ENCODE measurements at places on chromosomes 2 and 18. TPM values are rescaled to one million over a fixed set of nuclear protein-coding genes. Genes with fewer than 3 reads are reported as not detected.

- ATAC-seq, result no peak
Measured at GRCh38 chr2:224922142-224922727, 120.0 kb downstream of the DOCK10 start.

- ATAC-seq, result no peak
Measured at GRCh38 chr2:30512243-30512886, 65.3 kb downstream of the LCLAT1 start.

DNA sequence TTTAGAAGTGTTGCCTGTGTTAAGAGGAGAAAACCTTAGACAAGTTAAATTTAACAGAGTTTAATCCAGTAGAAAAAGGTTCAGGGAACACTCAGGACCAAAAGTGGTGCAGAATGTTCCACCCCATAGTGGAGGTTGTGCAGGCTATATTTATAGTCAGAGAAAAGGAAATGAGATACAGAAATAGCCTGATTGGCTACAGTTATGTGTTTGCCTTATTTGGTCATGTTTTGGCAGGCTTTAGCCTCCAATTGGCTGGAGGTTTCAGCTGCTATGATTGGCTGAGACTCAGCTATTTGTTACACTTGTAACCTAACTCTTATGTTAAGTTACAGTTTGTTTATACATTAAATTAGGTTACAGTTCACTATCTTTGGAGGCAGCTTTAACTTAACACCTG is 4.2 kb downstream of the STAMBP start:
- no peak for ATAC-seq

- no peak for ATAC-seq
Measured at GRCh38 chr18:62839874-62840713, 124.8 kb downstream of the PHLPP1 start.

DNA sequence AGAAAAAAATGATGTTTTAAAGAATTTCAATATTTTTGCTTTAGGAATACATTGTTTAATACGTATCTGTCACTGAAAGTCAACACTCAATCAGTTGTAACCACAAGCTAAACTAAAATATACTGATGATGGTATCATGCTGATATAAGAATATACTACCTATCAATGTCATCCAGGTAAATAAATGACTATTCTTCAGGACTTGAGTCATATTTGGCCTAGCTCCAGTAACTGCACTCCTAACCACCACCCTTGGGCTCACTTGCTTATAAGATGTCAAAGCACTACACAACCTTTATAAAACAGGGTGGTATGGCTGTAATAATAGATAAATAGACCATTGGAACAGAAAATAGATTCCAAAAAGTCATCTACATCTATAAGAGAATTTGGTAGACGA is 48.8 kb downstream of the RND3 start:
- ATAC-seq, result no peak

DNA sequence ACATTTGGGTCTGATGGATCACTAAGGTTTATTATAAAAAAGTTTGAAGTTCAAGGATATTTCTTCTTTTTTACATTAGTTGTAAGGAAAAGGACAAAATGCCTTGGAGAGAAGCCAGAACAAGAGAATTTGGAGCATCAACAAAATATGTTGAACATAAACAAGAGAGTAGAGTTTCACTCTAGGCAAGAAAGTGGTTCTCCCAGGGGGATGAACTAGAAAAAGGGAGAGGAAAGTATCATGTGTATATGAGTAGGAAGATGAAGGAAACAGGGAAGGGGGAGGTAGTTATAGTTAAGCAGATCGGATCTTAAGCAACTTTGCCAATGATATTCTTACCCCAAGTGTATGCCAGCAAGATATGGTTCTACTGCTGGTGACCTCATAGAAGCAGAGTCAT is 63.8 kb upstream of the GALNT3 start:
- ATAC-seq, result no peak

DNA sequence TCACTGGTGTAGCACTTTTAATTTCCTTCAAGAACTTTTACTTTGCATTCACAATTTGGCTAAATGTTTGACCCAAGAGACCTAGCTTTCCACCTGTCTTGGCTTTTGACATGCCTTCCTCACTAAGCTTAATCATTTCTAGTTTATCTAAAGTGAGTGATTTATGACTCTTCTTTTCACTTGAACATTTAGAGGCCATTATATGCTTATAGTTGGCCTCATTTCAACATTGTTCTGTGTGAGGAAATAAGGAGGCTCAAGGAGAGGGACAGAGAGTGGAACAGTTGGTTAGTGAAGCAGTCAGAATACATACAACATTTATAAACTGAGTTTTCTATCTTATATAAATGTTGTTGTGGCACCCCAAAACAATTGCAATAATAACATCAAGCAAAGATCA is 489.3 kb upstream of the CDH2 start:
- no peak for ATAC-seq

- ATAC-seq, result no peak
Measured at GRCh38 chr18:50097702-50098101, 97.2 kb downstream of the MYO5B start.

DNA sequence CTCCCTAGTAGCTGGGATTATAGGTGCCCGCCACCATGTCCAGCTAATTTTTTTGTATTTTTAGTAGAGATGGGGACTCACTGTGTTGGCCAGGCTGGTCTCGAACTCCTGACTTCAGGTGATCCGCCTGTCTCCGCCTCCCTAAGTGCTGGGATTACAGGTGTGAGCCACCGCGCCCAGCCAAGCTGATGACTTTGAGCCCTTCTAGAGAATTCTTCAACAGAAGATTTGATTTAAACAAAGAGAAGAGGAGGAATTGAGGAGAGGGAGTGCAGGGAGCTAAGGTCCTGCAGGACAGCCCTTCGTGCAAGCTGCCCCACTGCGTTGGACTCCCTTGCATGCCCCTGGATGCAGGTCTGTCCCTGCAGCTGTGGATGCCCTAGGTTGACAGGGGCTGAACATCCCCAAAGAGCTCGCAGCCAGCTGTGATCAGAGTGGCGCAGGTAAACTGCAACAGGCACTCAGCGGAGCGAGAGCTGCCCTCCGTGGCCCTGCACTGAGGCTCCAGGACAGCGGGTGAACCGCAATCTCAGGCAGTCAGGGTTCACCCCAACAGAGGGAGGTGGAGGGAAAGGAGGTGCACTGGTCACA is 13.7 kb downstream of the ADRA2B start:
- no peak for ATAC-seq

GRCh38 chr2:175627405-175627804 is 374.7 kb downstream of the LNPK start:
- ATAC-seq, result no peak

GRCh38 chr2:217835931-217836891 is 166.6 kb downstream of the TNS1 start:
- ATAC-seq, result peak; percentile 86

- ATAC-seq, result no peak
Measured at GRCh38 chr2:121338281-121338680, 53.3 kb upstream of the TFCP2L1 start.

- no peak for ATAC-seq
Measured at GRCh38 chr2:154173919-154174318, 302.2 kb downstream of the GALNT13 start.

DNA sequence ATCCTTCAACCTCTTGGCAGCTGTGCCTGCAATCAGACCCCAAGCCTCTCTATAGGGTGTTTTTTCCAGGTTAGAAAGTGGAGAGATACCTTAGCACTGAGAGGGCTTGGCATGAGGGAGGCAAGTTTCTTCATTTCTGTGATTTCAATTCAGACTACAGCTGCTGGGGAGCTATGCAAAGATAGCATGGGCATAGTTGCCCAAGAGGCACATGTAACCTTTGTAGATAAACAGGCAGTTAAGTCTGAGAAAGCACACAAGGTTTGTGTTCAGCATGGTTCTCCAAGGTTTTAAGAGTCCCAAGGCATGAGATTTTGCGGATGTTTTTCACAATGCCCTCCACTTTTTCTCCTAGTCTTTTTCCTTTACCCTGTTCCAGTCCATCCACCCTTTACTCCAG is 385.0 kb upstream of the ETAA1 start:
- no peak for ATAC-seq

GRCh38 chr2:23397478-23397877 is 12.5 kb downstream of the KLHL29 start:
- ATAC-seq, result peak; percentile 80

DNA sequence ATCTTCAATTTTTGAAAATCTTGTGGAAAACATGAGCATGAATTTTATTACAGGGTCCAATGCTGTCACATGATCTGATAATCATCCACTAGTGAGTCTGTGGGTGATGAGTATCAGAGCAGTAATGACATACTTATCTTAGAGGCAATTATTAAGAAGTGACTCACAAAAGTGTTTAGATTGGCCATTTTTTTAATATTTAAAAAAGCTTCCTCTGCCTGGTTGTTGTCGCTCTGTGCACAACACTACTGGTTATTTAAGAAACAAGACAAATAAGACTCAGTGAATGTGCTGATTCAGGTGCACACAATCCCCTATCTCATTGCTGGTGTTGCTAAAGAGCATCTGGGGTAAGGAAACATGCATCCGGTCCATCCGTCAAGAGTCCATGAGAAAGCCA is 665.8 kb upstream of the ZEB2 start:
- ATAC-seq, result no peak

GRCh38 chr2:48567671-48568070 is 37.7 kb downstream of the STON1 start:
- no peak for ATAC-seq

DNA sequence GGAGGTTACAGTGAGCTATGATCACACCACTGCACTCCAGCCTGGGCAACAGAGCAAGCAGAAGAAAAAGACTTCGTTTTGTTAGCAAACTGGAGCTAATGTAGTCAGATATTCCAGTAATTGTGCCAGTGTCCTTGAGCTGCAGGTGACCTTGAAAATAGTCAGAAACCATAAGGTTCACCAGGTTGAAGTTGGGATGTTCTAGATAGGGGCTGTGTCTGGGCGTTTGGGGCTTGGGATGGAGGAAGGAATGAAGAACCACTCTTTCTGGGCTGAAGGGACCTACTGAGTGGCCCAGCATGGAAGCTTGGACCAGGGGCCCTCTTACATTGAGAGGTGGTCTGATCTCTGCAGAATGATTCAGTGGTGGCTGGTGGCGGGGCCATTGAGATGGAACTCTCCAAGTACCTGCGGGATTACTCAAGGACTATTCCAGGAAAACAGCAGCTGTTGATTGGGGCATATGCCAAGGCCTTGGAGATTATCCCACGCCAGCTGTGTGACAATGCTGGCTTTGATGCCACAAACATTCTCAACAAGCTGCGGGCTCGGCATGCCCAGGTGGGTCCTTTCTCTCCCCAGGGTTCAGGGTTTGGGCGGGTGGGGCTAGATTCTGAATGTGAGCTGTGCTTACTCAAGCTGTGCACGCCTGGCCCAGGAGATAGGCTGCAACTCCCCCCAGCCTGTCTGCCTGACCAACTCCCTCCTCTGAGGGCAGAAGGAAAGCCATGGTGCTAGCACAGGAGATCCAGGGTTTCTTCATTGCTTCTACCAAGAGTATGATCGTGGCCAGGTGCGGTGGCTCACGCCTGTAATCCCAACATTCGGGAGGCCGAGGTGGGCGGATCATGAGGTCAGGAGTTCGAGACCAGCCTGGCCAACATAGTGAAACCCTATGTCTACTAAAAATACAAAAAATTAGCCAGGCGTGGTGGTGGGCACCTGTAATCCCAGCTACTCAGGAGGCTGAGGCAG is 17.1 kb downstream of the CCT7 start:
- ATAC-seq, result no peak

- ATAC-seq, result no peak
Measured at GRCh38 chr2:9092383-9093282, 89.1 kb upstream of the MBOAT2 start.

MAPRE3 gene
- total RNA-seq, result 31.3 TPM

CTNNA2 gene
- total RNA-seq, result 117 TPM

CD226 gene
- 0.25 TPM for total RNA-seq

VSNL1 gene
- total RNA-seq, result 1.5 TPM

AQP12A gene
- total RNA-seq, result not detected
